ENCODE measurements at places on chromosomes 2 and 18.

DNA sequence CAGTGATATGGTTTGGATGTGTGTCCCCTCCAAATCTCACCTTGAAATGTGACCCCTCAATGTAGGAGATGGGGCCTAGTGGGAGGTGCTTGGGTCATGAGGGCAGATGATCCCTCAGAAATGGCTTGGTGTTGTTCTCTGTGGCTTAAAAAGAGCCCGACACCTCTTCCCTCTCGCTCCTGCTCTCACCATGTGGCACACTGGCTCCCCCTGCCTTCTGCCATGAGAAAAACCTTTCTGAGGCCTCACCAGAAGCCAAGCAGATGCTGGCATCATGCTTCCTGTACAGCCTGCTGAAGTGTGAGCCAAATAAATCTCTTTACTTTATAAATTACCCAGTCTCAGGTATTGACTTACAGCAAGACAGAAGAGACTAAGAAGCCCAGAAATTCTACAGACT lies 357.1 kb downstream of the NRXN1 start:
- no peak for DNase-seq

DNA sequence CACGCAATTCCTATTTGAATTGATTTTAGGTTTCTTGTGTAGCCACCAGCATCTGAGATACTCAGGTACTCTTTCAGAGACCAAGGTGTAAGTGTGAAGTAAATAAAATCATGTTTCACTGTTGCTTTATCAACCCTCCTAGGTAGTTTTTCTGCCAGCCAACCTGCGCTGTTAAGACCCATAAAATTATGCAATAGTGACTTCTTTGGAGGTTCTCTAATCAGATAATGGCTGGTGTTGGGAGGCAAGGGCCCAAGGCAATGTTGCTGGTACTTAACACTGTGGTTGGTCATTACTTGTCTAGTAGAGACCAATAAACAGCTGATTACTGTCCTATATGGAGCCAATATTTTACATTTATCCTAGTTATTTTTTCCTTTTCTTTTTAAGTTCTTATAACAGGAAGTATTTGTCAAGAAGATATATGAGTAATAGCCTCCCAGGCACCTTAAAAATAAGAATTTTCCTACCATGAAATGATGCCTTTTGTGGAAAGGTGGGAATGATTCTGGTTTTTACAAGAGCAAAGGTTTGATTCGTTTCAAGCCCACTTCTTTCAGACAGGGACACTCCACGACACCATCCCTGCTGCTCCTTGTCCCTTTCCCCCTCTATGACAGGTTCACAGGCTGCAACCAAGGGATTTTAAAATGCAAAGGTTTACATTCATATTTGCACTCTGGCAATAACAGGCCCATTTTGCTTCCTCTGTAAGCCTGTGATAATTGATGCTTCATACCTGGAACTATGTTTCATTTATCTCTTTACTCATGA lies 259.3 kb downstream of the MEIS1 start:
- no peak for DNase-seq

DNA sequence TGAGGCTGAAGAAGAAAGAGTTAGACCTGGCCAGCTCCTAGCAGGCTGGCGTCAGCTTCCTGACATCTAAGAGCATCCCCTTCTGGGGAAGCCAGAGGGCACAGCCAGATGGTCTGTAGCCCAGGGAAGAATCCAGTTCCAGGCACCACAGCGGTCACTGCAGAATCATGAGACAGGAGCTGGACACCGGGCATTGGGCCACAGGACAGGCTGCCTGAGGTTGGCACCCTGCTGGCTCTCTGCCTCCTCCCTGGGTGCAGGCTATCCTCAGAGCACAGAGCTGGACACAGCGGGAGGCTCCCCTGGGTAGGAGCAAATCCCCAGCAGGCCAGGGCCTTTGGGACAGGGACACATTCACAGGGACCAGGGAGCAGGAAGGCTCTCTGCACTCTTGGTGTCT lies 19.8 kb upstream of the ATOH8 start:
- no peak for DNase-seq

DNA sequence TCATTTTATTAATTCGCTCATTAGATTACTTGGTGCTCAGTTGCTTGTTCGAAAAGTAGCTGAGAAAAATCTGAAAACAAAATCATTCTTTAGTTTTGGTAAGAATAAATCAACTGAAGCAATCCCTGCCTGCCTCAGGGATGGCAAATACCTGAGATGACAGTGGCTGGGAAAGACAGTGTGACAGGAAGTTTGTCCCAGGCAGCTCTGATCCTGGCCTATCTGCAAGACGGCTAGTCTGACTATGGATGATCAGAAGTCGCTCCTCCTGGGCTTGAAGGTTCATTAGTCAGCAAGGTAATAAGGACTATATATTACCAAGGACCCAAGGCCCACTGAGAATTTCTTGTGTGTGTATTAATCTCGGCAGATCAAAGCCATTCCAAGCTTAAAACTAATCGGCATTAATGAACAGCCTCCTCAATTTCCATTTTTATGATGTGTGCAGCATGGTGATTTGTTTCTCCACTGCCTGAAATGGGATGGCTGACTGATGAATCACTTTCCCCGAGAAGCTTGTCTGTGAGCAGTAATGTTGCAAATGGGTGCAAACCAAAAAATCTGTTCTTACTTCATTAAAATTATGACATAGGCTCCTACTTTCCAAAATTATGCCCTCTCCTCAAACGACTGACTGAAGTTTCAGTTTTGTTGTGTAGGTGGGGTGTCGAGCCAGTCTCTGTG lies 199.9 kb downstream of the ACTR3 start:
- DNase-seq = no peak

Measured in stimulated activated CD4-positive, alpha-beta T cell treated with anti-CD3 and anti-CD28 coated beads, Interleukin-15, amount 100 ng/mL, for 1 hour (primary cell).